Subcutaneous preadipocyte (primary cell): ENCODE measurements at places on chromosomes 12 and 14. TPM values are rescaled to one million over a fixed set of nuclear protein-coding genes. Genes with fewer than 3 reads are reported as not detected.

The RTN1 gene
- total RNA-seq: under 0.01 TPM in 2 replicates

The ADCY4 gene
- 3.7 and 11.5 TPM in 2 replicates for total RNA-seq

The ESR2 gene
- total RNA-seq: under 0.01 TPM in 1 of 2 replicates, not detected in the other

The INHBC gene
- total RNA-seq: under 0.01 TPM in 1 of 2 replicates, not detected in the other

The SLCO1B1 gene
- not detected in 2 replicates for total RNA-seq

The FOXA1 gene
- total RNA-seq: 0.20 TPM in 1 of 2 replicates, not detected in the other
